H9 (cell line): ENCODE measurements at places on chromosomes 2 and 18. TPM values are rescaled to one million over a fixed set of nuclear protein-coding genes. Genes with fewer than 3 reads are reported as not detected.
A peak's percentile ranks its signal among the peaks of the same experiment; 100 is the strongest.

The FAM136A gene
- 118 and 119 TPM in 2 replicates for total RNA-seq

The SPATA3 gene
- total RNA-seq = not detected in 2 replicates

The PEX13 gene
- 22.4 TPM in 2 replicates for total RNA-seq

The CRYGC gene
- not detected in 2 replicates for total RNA-seq

The TSGA10 gene
- total RNA-seq = 6.1 and 6.3 TPM in 2 replicates

The C1QL2 gene
- 0.81 and 0.90 TPM in 2 replicates for total RNA-seq

- DNase-seq = no peak
Measured at GRCh38 chr2:2641541-2642410, 310.7 kb upstream of the MYT1L start.

DNA sequence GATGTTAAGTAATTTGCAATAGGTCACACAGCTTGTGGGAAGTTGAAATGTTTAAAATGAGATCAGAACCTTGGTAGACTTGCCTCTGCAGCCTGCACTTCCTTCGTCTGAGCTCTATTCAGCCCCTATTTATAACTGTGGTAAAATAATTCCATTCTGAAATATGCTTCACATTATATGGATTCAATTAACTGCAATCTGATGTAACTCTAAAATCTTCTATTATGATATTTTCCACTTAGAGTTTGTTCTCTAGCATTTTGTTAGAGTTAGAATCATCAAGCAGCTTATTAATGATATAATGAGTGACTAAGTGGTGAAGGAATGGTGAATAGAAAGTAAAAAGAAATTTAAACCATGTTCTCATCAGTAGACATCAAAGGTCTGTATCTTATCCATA is 139.6 kb upstream of the ARHGAP28 start:
- DNase-seq = no peak

DNA sequence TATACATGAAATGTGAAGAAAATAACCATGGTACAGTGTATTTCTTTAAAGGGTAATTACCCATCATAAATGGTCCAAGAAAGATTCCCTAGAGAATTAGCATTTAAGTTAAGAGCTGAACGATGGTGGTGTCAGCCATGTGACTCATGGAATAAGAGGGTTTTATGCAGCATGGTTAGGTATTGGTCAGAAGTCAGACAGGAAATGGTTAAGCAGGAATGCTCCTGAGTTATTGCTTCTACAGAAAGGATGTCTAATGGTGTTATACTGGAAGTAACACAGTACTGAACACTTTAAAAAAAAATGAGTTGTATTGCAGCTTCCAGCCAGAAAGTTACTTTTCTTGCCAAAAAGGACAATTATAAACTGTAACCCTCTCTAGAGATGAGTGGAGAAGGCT is 72.7 kb upstream of the UBE2E3 start:
- DNase-seq = no peak

DNA sequence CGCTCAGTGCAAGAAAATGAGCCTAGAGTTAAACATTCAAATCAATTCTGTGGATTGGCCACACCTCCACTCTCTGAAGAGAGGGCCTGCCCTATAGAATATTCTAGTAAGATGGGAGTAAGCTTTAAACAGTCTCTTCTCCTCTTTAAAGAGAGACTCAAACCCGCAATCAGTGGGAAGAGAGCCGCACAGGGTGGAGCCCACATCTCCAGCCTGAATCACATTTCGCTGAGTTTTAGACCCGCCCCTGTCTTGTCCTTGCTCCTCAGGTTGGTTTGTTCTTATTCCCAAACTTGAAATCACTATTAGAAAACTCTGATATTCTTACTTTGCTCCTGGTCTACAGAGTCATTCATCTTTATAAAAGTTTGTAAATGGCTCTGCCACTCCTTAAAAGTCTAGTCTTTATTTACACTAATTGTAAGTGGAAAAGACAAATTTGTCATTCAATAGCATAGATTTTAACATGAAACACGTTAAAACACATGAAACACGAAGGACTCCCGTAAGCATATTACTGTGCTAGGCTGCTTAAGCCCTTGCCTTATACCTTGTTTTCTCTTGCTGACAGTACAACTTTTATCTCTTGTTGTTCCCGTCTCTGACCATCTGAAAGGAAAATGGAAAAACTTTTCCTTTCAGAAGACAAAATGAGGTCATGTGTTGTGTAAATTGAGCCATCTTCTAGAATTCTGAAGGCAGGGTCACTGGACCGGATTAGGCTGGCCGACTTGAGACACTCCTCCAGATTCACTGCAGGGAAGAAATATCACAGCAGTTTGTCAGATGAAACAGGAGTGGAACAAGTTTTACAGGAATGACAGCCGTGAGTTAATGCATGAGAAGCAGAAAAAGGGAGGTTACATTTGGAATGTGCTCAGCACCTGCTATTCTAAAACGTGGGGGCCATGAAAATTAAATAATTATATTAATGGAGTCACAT is 5.6 kb downstream of the DSC1 start:
- DNase-seq = no peak

DNA sequence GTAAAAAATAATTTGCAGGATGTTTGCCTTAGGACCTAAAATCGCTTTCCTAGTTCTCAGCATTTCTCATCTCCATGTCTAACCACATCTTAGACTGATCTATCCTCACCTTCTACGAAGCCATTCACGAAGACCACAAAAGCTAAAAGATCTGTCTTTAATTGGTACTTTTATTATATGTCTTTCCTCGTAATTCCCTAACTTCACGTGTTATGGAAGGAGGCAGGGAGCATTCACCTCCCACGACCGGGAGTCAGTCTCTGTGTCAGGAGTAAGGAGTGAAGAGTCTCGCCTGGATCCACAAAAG is 1.6 kb downstream of the DLGAP1 start:
- DNase-seq = no peak

GRCh38 chr18:59124370-59124704 is 15.3 kb upstream of the SEC11C start:
- no peak for DNase-seq

DNA sequence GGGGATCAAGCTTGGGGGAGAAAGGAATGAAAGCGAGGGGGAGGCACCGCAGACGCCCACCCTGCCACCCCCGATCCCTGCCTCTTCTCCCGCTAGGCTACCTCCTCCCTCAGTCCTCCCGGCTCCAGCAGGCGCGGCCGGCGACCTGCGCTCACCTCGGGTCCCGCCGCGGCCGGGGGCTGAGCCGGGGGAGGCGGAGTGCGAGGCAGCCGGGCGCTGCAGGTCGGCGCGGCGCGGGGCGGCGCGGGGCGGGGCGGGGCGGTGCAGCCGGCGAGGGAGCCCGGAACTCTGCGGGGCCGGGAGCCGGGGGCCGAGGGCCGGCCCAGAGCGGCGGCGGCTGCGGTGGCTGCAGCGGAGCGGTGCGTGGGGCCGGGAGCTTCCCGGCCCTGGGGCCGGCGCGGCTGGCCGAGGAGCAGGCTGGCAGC is 477 bp downstream of the ACVR1 start:
- DNase-seq = no peak

GRCh38 chr2:188993247-188993646 is 19.1 kb downstream of the COL3A1 start:
- DNase-seq = no peak

DNA sequence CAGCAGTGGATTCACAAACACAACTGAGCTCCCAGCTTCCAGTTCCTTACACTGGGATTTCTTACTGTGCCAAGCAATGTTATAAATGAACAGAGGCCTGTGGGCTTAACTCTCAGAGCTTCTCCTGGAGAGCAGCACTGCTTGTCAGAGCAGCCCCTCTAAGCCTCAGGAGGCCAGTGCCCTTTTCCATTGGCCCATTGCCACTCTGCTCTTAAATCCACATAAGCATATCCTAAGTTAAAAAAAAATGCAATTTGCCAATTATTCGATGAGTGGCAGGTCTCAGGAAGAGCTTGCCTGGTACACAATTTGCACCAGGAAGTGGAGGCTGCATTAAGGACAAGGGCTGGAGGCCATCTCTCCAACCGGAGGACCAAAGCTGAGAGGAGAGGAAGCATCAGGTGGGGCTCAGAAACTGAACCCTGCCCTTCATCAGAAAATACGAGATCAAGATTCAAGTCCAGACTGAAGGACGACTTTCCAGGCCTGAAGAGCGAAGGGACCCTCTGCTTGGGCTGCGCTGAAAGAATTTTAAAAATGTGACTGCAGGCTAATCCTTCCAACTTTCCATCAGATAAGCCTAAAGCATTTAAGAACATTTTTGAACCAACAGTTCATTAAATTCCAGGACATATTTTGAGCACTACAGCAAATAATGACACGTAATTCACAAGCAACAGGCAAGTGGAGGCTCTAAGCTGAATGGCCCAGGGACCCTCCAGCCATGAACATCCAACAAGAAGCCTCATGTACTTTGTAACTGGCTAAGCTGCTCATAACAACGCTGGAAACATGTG is 28.4 kb upstream of the PXDN start:
- DNase-seq = peak; percentile 9

DNA sequence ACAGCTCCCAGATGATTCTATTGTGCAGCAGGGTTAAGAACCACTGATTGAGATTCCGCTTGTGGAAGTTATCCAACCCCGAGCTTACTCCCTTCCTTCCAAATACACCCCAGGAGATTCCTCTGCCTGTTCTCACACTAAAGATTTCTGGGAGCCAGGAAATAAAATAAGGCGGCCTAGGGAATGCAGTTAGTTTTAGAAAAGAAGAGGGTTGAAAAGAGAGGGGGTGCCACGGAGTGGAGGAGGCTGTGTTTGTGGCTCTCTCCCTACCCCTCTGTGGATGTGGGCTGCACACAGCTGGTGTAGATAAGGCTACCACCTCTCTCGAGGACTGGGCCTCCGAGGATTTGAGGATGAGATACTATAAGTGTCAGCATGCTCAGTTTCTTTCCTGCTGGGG is 25.1 kb upstream of the SP3 start:
- DNase-seq = no peak

- DNase-seq = no peak
Measured at GRCh38 chr2:218894151-218894879, 13.7 kb downstream of the WNT10A start.

- no peak for DNase-seq
Measured at GRCh38 chr2:102208774-102209173, 22.0 kb downstream of the IL1RL2 start.

GRCh38 chr18:41025666-41026065 is 929.4 kb upstream of the PIK3C3 start:
- no peak for DNase-seq

- DNase-seq = no peak
Measured at GRCh38 chr2:168397629-168398028, 58.4 kb upstream of the CERS6 start.

GRCh38 chr2:68060652-68061051 is 2.2 kb downstream of the C1D start:
- DNase-seq = no peak

- DNase-seq = no peak
Measured at GRCh38 chr2:37793004-37793403, 121.6 kb upstream of the CDC42EP3 start.

DNA sequence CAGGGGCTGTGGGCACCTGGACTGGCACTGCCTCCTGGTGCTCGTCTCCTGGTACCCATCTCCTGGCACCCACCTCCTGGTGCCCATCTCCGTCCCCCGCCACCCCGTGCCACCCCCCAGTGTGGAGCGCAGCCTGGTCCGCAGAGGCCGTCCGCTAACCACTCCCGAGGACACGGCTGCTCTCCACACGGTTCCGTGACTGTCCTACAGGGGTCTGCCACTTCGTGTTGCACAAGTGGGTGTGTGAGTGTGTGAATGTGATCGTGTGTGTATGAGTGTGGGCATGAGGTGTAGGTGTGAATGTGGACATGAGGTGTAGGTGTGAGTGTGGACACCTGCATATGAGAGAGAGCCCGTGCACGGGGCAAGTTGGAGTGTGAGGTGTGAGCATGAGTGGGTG is 119.4 kb upstream of the HS6ST1 start:
- no peak for DNase-seq

DNA sequence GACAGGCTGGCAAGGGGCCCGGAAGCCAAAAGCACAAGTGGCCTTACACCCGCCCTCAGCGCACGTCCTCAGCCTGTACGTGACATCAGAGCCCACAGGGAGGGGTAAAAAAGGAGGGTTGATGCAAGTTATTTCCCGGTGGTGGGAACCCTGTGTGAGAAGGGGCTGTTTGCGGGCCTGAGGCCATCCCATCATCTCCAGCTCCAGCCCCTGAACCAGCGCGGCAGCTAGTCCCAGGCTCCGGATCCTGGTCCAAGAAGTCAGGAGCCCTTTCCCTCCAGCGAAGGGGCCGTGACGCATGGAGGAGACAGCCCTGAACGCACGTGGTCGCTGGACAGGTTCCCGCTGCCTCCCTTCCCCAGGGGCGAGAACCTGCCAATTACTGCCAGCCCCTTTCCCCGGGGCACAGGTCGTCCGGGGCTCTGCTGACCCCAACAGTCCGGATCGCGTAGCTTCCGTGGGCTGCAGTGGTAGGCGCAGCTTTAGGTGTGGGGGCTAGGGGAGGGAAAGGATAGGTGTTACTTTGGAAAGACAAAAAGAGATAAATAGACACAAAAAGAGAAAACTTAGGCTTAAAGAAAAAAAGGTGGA is 1.3 kb upstream of the LRP2 start:
- peak; percentile 49 for DNase-seq
